ENCODE measurements at places on chromosomes 3 and 15.

DNA sequence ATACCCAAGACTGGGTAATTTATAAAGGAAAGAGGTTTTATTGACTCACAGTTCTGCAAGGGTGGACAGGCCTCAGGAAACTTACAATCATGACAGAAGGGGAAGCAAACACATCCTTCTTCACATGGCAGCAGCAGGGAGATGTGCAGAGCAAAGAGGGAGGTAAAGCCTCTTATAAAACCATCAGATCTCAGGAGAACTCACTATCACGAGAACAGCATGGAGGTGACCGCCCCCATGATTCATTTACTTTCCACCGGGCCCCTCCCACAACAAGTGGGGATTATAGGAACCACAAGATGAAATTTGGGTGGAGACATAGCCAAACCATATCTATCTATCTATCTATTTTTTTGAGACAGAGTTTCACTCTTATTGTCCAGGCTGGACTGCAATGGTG lies 5.4 kb downstream of the GDPGP1 start:
- no peak for DNase-seq

DNA sequence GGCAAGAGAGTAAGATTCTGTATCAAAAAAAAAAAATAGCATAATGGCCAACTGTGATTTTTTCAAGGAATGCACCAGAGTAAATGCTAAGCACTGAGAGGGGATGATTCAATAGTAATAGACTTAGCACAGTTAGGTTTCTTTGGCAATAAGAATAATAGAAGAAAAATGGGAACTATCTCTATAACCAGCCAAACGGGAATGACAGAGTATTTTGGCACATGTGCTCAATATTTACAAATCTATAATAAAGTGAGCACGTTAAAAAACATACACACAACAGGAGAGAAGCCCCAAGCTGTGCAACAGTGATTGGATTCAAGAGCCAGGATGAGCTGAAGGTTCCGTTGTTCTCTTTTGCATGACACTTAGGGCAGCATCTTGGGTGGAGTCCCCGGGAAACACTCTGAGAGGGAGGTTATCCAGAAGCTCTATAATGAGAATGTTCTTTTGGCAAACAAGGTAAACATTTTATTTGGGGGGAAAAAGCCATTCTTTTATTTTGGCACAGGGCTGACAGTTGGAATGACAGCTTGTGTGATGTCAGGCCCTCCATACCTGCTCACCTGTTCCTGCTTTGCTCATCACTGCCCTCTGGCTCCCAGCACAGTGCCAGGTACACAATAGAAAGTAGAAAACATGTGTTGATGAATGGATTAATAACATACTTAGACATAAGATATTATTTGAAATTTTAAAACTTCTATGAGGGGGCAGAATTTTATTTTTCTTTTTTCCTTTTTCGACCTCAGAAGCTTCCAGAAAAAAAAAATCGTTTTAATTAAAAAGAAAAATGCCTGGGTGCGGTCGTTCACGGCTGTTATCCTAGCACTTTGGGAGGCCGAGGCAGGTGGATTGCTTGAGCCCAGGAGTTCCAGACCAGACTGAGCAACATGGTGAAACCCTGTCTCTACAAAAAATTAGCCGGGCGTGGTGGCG lies 44.0 kb upstream of the MUC4 start:
- DNase-seq = no peak

- DNase-seq = no peak
These were observed 17.7 kb downstream of the STARD9 start for GRCh38 chr15:42593143-42593542.

- DNase-seq = no peak
These were observed 1325.8 kb upstream of the ALCAM start for GRCh38 chr3:104040896-104041295.
